ENCODE measurements at places on chromosomes 3 and 15.

GRCh38 chr15:97976129-97976528 is 15.6 kb downstream of the ARRDC4 start:
- no peak for DNase-seq

DNA sequence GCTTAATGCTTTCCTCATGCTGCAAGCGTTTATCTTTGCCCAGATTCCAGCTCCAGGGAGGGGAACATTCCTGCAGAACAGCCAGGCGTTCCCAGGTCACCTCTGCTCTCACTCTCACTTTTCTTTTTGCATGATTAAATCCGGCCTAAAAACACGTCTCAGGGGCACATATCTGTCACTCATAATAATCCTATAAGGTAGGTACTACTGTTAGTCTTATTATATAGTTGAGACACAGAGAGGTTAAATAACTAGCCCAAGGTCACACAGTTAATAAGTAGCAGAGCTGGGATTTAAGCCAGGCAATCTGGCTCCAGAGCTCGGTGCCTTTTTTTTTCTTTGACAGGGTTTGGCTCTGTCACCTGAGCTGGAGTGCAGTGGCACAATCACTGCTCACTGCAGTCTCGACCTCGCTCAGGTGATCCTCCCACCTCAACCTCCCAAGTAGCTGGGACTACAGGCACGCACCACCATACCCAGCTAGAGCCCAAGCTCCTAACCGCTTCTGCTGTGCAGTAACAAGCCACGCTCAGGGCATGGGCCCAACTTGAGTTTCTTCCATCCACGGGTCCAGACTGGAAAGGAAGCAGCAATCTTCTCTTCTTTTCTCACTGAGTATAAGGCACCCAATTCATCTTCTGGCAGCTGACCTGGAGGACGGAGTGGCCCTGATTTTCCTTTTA is 96.5 kb downstream of the LIPC start:
- no peak for DNase-seq

DNA sequence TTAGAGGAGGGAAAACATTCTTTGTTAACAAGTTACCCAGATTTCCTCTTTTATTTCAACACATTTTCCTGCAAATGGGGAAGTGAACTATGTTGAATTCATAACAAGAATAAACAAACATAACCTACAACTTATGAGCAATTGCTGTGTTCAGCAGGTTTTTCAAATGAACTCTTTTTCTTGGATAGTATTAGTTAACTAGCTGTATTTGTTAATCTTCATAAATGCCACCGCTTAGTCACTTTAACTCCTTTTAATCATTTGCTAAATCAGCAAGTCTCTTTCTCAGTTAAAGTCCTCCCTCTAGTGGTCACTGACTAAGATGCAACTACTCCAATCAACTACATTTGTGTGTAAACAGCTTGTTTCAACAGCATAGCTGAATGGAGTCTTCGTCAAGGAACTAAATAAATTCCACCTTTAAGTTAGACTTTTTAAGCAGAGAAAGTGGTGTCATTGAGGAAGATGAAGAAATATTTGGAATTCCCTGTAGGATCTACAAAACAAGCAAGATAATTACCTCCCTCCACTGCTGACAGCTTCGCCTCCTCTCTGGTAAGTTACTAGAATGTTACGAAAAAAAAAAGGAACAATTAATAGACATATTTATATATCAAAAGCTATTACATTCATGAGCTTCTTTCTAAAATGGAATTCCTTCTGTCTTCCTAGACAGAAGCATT is 1122.0 kb downstream of the ROBO1 start:
- DNase-seq, result no peak

DNA sequence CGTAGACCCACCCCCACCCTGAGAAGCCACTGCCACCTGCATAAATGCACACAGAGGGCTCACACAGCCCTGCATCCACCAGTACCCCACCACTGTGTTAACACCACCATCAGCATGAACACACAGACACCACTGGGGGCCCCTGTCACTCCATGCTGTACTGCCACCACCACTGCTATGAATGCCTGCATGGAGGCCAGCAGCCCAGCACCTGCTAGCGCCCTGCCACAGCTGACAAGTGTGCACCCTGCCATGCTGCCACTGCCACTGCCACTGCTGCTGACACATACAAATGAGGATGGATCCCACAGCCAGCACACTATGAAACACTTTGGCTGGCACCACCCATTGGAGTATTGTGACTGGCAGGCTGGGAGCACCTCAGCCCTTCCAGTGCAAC is 361.0 kb downstream of the TAFA4 start:
- DNase-seq, result no peak

GRCh38 chr3:59540696-59541095 is 490.9 kb upstream of the CFAP20DC start:
- no peak for DNase-seq

- DNase-seq, result no peak
Observed at GRCh38 chr15:32878869-32879805, 161.3 kb downstream of the GREM1 start.

- no peak for DNase-seq
Observed at GRCh38 chr15:62584301-62585235, 419.5 kb upstream of the C2CD4B start.

Data from stimulated activated CD8-positive, alpha-beta memory T cell treated with anti-CD3 and anti-CD28 coated beads, Interleukin-7, amount 100 ng/mL, for 1 hour (primary cell).